Nephron progenitor cell (in vitro differentiated cells): ENCODE measurements at places on chromosomes 3 and 15.
A peak's percentile ranks its signal among the peaks of the same experiment; 100 is the strongest.

GRCh38 chr3:23308986-23309625, 106.0 kb downstream of the UBE2E2 start:
- DNase-seq: no peak

GRCh38 chr3:186622651-186623310, 9.9 kb downstream of the AHSG start:
- no peak for DNase-seq

GRCh38 chr3:184806567-184807271, 5.2 kb upstream of the VPS8 start:
- no peak for DNase-seq

DNA sequence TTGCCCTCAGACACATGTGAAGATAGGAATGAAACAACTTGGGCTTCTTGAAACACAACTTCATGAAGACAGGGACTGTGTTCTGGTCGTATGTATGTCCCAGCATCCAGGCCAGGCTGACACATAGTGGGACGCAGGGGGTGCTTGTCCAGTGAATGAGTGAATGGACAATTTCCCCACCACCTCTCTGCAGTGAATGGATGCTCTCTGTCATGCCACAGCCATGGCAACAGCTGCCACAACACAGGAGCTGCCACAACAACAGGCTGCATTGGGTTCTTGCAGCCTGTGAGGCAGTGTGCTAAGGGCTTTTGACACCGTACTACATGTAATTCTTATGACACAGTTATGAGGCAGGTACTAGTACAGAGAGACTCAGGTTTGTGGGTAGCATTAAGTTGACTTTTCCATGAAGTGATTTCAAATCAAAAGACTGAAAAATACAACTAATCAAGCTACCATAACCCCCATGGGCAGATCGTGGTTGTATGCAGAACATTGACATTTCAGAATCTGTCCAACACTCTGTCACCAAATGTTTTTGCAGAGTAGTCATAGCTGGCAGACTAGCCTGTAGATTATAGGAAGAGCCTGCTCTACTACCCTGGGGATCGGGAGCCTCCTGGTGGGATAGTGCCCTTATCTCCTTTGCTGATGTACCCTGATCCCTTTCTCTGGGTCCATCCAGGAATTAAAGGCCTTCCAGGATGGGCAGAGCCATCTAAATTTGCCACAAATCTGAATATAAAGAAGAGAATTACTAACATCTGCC, 40.8 kb downstream of the CLSTN2 start:
- no peak for DNase-seq

DNA sequence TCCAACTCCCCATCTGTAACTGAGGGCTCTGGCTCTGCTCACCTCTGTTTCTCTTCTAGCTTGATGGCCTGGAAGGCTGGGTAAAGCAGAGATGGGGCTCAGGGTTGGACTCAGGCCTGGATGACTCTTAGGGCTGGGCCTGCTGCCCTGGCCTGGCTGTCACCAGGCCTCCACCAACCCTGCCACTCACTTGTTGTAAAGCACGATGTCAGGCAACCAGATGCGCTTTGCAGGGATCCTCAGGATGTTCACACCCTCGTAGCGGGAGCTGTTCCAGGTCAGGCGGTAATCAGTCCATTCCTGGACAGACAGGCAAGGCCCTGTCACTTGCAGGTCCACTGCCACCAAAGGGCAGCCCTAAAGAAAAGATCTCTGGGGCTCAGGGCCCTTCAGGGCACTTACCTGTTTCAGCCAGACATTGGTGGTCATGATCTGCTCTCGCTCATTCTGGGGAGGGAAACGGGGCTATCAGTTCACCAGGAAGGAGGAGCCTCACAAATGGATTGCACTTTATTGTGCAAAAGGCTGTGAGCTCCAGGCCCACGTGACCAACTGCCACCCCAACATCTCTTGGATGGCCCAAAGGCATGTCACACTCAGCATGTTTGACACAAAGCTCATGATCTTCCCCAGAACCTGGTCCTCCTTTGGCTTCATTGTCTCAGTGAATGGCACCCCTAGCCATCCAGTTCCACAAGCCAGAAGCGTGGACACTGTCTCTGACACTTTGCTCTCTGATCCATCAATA, 9.9 kb downstream of the CHRNB4 start:
- DNase-seq: no peak

GRCh38 chr3:196365736-196366135, 27.5 kb upstream of the TM4SF19 start:
- no peak for DNase-seq

GRCh38 chr15:51688863-51689262, 7.6 kb downstream of the SCG3 start:
- no peak for DNase-seq

GRCh38 chr3:46123646-46124045, 84.5 kb downstream of the CCR1 start:
- DNase-seq: no peak

- DNase-seq: no peak
Measured at GRCh38 chr3:123394391-123395020, 54.4 kb downstream of the ADCY5 start.

- DNase-seq: peak; percentile 45
Measured at GRCh38 chr3:71542521-71543370, 40.8 kb downstream of the FOXP1 start.

DNA sequence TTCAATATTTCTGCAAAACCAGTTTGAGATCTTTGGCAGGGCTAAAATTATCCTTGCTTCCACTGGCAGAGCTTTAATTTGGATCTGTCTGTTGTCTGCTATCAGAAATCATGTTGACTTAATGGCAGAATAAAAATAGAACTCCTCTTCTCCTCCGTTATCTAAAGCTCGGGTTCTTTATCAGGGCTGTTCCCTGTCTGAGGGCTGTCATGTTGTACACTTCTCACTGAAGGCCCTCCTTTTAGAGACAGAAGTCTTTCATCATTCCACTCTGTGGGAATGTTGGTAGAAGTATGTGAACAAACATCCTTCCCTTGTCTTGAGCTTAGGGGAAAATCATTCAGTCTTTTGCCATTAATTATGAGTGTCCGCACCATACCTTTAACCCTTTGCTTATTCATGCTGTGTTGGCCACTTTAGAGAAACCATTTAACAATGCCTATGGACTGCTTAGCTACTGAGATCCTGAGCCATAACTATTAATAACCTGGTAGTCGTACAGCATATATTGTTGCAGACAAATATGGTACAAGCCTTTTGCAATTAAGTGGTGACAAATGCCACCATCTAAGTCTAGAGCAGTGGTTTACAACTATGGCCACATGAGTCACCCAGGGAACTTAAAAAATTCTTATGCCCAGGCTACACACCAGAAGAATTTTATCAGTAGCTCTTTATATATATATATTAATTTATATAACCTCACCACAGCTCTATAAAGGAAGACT, 226.0 kb upstream of the TPM1 start:
- no peak for DNase-seq

DNA sequence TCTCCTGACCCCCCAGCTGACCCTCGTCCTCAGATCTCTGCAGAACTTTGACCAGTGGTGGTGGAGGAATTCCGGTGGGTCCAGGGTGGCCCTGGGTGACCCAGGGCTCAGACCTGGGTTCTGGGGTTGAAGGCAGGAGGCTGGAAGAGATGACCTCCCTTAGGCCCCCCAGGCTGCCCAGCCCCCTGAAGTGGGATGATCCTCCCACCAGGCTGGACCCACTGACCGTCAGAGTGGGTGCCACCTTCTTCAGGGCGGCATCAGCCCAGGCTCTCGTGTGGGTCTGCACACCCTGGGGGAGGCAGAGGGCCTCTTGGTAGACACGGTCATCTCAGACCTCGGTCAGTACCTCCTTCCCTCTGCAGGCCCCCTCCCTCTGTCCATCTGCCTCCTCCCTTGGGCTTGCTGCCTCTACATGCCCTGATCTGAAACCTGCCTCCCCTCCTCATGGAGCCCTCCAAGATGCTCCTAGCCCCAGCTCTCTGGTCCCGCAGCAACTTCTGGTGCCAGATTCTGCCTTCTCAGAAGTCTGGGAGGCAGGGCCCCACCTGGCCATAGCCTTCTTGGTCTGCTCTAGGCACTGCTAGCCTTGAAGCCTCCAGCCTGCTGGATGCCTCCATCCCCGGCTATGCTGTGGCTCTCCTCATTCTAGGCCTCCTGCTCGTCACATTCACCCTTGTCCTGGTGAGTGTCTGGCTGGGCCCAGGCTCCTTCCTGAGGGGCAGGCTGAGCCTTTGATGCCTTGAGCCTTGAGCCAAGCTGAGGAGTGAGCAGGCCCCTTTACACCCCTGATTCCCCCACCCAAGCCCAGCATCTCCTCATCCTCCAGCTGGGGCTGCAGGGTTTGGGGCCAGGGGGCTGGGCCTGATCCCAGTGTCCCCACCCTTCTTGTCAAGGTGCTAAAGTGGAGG, 49.1 kb upstream of the CSPG4 start:
- DNase-seq: no peak

GRCh38 chr3:179265092-179265491, 14.2 kb upstream of the KCNMB3 start:
- DNase-seq: no peak

DNA sequence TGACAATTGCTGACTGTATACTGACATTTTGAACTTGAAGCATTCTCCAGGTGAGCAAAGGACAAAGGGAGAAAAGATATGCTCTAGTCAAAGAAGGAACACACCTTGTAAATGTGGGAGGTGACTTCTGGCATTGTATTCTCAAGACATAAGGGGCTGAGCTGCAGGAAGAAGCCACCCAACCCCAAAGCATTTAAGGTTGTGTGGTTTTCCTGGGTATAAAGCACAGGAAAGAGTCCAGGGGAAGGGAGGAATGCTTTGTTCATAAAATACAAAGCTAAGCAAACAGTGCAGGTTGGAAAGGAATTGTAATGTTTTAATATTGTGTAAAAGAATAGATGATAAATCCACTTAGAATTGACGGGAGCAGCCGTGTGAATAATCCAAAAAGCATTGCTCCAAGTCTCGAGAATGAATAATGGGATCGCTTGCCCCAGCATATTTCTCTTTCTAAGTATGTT, 102.4 kb upstream of the LRIG1 start:
- no peak for DNase-seq

DNA sequence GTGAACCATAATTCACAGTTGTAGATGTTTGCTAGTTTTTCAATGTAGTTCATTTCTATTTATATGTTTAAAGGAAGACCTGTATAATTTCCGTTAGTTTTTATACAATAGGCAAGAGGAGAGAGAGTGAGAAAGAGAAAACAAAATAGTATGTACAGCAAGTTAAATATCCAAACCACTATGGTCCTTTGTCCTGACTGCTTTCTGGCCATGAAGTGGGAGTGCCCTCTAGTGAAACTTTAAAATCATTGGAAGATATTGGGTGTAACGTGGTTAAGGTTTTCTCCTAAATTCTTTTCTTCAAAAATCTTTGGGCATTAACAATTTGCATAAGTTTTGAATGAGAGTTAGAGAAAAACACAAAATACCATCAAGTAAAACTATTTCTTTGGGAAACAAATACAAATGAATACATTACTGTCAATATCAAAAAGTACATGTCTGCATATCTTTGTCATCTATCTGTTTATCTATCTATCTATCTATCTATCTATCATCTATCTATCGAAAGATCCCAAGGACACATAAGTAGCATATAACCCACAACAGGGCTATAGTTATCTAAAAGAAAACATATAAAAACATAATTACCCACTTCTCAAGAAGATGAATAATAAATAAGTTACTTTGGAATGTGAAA, 534.6 kb upstream of the ATP11B start:
- no peak for DNase-seq

DNA sequence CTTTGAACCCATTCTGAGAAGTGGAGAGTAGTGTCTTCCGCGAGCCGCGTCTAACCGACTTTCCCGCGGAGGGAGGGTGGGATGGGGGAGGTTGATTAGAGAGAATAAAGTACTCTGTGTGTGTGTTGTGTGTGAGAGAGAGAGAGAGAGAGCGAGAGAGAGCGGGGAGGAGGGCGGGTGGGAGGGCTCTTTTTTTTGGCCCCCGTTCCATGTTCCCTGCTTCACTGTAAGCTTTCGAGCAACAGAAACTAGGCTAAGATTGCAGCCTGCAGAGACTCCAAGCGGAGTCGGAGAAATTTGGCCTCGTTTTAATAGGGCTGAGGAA, 1.6 kb upstream of the MEIS2 start:
- DNase-seq: no peak

- no peak for DNase-seq
Measured at GRCh38 chr15:29696950-29697738, 125.1 kb downstream of the TJP1 start.

DNA sequence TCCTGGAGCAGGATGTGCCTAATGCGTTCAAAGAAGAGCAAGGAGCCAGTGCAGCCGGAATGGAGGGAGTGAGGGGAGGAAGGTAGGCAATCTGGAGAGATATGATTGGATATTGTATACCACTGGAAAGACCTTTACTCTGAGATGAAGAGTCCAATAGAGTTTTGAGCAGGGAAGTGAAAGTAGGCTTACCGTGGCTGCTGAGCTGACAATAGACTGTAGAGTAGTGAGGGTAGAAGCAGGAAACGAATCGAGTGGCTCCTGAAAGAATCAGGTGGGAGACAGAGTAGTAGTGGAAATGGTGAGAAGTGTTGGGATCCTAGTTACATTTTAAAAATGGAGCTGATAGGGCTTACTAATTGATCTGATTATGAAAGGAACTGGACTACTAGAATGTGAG, 51.8 kb upstream of the NUDT16 start:
- no peak for DNase-seq

GRCh38 chr3:155676252-155676981, 68.5 kb downstream of the PLCH1 start:
- no peak for DNase-seq

DNA sequence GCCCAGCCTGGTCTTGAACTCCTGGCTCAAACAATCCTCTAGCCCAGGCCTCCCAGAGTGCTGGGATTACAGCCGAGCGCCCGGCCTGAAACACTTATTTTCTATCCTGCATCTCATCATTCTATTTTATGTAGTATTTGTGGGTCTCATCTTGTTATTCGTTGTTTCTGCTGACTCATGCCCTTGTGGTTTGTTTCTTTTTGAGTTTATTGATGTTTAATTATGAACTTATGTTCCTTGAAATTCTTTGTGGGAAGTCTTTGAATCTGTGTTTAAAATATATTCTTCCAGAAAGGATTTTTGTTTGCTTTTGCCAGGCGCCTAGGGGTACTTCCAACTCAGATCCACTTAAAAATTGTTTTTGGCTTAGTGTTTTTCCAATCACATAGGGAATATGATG, 78.3 kb upstream of the C15orf39 start:
- no peak for DNase-seq

DNA sequence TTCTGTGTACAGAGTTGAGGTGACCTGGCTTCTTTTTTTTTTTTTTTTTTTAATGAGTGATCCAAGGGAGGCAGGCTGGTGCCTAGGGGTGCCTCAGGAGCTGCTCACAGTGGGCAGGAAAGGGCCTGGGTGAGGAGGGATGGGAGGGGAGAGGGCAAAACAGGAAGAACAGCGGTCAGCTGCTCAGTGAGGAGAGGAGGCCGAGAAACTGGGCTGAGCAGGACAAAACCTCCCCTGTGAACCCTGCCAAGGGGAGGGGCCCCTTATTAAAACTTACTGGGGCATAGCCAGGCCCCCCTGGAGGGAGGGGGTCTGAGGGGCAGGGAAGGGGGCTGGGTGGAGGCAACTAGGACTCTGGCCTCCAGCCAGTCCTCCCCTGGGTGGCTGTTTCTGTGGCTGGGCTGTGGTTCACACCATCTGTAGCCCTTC, 3.5 kb downstream of the PLEKHO2 start:
- no peak for DNase-seq

- no peak for DNase-seq
Measured at GRCh38 chr3:69143612-69144011, 21.2 kb upstream of the LMOD3 start.

- no peak for DNase-seq
Measured at GRCh38 chr15:87267798-87268197, 988.7 kb downstream of the NTRK3 start.

GRCh38 chr3:157502916-157503595, at the start of gene VEPH1:
VEPH1 (minus strand) TSS chr3:157503416; CDS start chr3:157495349, 8,067 bp downstream.
- DNase-seq: peak; percentile 16

- DNase-seq: no peak
Measured at GRCh38 chr3:197260491-197261163, 37.8 kb downstream of the DLG1 start.
